ENCODE measurements at places on chromosomes 5 and 9. TPM values are rescaled to one million over a fixed set of nuclear protein-coding genes. Genes with fewer than 3 reads are reported as not detected.

DRD1 gene
- total RNA-seq, result not detected

GRCh38 chr9:70081120-70081495, 37.5 kb downstream of the MAMDC2 start:
- no peak for DNase-seq

TMEFF1 gene
- 103 TPM for total RNA-seq

DNA sequence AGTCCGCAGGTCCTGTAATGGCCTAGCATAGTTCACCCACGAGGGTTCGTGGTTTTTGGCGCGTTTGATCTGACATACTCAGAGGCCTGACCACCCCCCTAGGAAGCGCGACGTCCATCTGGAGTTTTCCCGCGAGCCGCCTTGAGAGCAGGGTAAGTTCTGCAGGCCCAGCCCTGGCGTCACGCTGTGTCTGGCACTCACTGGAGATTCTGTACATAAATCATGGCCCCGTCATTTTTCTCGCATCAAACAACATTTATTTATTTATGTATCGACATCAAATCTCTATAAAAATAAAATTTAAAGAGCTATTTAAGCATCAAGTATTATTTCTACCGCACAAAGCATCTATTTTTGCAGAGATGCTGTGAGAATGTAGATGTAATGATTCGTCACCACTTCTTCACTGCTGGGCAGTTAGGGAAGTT, 437 bp upstream of the TRIM41 start:
- no peak for DNase-seq

GRCh38 chr5:130966990-130967525, 198.0 kb downstream of the HINT1 start:
- no peak for DNase-seq

DNA sequence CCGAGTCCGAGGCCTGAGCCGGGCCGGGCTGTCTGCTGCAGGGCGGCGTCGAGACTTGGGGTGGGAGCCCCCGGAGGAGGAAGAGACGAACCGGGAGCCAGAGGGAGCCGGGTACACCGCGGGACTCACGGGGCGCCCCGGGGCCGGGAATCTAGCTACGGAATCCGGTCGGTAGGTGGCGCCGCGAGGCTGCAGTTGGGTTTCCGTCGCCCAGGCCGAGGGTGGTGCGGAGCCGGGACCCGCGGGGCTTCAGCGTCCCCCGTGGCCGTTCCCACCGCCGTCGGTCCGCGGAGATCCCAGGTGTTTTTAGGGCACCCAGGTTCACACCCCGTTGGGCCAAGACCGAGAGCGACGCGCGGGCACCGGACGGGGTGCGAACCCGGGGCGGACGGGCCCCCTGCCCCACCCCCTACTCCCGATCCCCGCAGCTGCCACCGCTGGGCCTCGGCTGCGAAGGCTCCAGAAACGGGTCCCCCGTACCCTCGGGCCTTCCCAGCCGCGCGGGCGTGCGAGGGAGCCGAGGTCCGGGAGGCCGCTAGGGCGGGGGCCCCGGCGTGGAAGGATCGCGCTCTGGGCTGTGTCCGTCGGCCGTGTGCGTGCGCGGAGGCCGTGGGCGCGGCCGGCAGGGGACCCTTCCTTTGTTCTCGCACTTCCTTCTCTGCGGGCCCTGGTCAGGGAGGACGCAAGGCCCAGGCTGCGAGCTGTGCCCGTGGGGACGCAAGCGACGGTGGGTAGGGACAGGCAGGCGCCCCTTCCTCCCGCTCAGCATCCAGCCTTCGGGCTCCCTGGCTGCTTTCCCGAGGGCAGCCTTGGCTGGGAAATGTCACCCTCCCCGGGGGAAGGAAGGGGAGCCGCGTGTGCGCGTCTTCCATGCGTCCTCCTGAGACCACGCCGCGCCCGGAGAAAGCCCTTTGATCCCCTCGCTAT, 146.6 kb downstream of the GAPVD1 start:
- peak; percentile 90 for DNase-seq

DNA sequence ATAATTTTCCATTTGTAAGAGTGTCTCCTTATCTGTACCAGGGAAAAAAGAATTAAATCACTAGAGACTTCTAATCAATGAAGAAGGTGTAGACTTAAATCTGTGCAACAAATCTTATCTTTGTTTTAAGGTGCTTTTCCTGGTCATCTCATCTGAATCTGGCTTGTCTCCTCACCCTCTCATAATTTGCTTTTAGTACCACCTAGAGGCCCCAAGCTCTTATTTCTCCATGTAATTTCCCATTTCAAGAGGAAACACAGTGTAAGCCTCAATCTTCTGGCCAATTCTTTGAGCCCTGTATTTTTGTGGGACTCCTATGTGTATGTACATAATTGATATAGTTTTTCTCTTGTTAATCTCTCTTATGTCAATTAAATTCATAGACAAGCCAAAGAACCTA, 1975.3 kb upstream of the CDH6 start:
- no peak for DNase-seq

- DNase-seq, result no peak
These were observed 168.5 kb downstream of the SLC24A2 start for GRCh38 chr9:19620326-19620725.

SLC22A4 gene
- total RNA-seq, result 0.09 TPM

IL3 gene
- not detected for total RNA-seq

DNA sequence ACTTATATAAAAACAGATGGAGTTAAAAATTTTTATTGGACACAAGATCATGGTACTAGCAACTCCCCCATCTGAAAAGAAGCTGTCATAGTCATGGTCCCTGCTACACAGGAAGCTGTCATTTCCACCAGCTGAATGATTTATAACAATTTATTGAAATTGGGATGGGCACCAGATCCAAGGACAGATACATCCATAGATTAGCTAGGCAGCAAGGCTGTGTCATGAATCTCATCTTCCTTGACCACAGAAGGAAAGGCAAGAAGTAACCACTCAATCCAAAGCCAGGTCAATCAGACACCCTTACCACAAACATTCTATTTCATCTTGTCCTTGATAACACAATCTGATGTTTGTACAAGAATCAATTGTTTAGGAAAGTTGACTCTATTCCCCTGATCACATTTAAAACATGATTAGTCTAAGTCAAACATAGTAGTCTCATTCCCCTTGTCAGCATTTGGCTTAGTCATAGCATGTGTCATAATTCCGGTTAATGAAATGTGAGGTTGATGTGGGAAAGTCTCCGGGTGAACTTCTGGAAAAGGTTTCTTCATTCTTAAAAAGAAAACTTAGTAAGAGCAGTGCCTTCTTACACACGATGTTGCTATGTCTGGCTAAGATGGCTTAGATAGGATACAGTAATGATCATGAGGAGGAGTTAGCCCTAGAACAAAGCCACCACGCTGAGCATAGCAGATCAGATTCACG, 462.6 kb upstream of the PAPPA start:
- DNase-seq, result no peak

GRCh38 chr5:41876678-41877077, 6.5 kb upstream of the OXCT1 start:
- no peak for DNase-seq

JAKMIP2 gene
- 8.2 TPM for total RNA-seq

DNA sequence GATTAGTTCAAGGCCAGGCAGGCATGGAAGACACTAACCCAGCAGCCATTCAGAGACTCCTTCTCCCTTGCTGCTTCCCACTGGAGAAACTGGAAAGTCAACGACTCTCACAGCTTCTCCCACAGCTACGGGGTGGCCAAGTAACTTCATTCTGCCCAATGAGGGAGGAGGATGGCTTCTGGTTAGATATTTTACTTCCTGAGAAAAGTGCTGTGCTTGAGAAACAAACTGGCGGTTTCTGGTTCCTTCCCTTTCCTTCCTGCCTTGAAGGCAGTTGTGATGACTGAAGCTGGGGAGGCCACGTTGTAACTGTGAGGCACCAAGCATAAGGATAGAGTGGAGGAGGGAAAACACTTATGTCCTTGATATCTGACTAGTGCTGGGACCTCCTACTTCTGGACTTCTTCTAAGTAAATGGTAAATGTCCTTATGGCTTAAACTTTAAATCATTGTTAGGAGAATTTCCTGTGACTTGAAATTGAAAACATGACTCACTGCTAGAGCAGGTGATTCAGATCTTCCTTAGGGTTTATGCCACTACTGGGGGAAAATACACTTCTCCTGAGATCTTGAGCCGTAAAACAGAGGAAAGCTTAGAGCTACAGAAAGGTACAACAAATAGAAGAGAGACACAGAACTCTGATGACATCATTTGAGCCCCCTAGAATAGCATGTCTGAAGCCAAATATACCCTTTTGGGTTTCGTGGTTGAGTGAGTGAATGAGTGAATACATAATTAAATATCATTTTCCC, 3.1 kb upstream of the GNPDA1 start:
- no peak for DNase-seq

DNA sequence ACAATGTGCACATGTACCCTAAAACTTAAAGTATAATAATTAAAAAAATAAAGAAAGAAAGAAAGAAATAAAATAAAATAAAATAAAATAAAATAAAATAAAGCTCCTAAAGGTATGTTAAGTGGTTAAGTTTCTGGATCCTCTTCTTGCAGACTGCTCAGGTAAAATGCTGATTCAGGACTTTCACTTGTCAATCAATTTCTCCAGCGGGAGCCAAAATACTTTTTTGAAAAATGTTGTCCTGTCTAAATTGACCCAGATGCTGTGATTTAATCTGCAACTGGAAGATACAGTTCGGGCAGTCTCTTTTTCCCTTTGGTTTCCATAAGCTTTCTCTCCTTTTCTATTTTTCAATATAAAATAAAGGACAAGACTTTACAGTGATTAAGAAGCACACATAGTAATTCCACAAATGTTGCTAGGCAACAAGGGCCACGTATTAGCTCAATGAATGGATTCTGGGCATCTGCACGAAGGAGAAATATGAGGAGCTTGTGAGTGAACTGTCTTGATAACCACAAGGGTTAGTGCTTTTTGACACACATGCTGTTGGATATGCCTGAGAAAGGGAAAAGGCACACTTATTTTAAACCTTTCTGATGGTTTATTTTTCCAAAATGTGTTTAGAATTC, 38.6 kb downstream of the HTR4 start:
- no peak for DNase-seq

GRCh38 chr5:62596096-62596495, 17.5 kb downstream of the LRRC70 start:
- DNase-seq, result no peak

DNA sequence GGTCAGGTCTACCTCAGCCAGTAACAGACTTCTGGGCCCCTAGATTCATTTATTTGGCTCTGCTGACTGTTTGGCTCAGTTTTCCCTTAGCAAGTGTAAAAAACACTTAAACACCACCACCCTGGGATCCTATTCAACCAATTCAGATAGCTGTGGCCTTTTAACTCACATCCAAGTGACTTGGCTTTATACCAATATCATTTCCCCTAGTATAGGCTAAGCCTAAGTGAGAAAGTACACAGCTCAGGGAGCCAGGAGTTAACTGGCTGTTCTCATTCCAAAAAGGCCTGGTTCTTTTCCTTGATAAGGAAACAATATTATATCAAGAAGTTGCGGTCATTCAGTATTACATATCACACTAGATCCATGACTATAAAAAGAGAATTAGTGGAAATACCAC, 163.5 kb downstream of the ARL15 start:
- DNase-seq, result no peak

DNA sequence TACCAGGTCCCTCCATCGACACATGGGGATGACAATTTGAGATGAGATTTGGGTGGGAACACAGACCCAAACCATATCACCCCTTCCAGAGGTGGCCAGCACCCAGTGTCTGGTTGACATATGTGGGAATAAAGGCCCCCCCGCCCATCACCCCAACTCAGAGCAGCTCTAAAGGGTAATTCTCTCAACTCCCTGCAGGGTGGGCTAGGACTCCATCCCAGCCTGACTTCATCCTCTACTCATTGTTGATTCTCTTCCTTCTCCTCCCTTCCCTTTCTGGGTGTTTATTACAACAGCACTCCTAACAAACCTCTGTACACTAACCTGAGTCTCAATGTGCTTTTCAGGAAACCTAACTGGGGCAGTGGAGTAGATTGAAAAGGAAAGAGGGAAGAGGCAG, 339.9 kb downstream of the ACTL7B start:
- DNase-seq, result peak; percentile 17

- DNase-seq, result no peak
These were observed 93.9 kb downstream of the GALNT10 start for GRCh38 chr5:154284433-154284832.

ENTPD2 gene
- total RNA-seq, result not detected

GRCh38 chr5:78758169-78758839, 109.7 kb upstream of the LHFPL2 start:
- DNase-seq, result no peak

FRRS1L gene
- 4.3 TPM for total RNA-seq

PCDHGC5 gene
- total RNA-seq, result 1.3 TPM

DNA sequence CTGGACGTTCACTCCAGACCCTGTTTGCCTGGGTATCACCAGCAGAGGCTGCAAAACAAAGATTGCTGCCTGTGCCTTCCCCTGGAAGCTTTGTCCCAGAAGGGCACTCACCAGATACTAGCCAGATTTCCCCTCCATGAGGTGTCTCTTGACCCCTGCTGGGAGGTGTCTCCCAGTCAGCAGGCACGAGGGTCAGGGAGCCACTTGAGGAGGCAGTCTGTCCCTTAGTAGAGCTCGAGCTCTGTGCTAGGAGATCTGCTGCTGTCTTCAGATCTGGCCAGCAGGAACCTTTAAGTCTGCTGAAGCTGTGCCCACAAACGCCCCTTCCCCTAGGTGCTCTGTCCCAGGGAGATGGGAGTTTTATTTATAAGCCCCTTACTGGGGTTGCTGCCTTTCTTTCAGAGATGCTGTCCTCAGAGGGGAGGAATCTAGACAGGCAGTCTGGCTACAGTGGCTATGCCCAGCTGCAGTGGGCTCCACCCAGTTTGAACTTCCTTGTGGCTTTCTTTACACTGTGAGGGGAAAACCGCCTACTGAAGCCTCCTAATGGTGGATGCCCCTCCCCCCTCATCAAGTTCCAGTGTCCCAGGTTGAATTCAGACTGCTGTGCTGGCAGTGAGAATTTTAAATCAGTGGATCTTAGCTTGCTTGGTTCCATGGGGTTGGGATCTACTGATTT, 253.9 kb downstream of the SPATA31D1 start:
- no peak for DNase-seq

SLC45A2 gene
- 0.06 TPM for total RNA-seq

DNA sequence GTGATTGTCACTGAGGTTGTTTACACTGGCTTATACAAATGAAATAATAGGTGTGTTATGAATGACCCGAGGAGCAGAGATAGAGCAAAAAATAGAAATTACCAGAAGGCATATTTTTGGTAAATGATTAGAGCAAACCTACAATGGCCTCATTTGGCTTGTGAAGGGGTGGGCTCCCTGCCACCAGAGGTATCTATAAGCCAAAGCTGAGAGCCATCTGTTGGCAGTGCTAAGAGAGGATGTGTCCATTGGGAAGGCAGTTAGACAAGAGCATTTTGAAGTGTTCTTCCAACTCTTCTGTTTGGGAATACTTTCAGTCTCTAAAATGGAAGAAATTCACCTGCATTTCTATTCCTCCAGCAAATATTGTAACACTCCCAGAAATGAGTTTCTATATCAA, 10.6 kb downstream of the NIPAL4 start:
- DNase-seq, result no peak
